ENCODE measurements at places on chromosomes 1 and 21. TPM values are rescaled to one million over a fixed set of nuclear protein-coding genes. Genes with fewer than 3 reads are reported as not detected.
A peak's percentile ranks its signal among the peaks of the same experiment; 100 is the strongest.

DNA sequence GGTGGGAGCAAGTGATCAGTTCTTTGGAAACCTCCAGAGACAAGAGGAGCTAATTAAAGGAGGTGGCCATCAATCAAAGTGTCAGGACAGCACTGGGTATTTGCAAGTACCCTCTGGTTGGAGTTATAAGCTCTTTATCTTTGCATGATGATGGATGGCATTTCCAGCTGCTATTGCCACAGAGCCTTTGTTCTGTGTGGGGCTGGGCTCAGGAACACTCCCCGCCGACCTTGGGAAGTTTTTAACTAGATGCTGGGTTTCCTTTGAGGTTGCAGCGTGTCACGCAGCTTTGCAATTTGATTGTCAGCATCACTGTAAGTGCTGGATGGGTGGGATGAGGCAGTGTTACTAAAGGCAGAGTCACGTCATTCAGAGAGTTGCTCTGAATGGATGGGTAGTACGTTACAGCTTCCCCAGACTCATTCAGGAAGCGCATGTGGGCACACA, 68.9 kb downstream of the CNIH3 start:
- no peak for DNase-seq

LSS gene
- 114 TPM for polyA plus RNA-seq

GRCh38 chr1:168736520-168736919, 7.5 kb upstream of the DPT start:
- DNase-seq = no peak

DNA sequence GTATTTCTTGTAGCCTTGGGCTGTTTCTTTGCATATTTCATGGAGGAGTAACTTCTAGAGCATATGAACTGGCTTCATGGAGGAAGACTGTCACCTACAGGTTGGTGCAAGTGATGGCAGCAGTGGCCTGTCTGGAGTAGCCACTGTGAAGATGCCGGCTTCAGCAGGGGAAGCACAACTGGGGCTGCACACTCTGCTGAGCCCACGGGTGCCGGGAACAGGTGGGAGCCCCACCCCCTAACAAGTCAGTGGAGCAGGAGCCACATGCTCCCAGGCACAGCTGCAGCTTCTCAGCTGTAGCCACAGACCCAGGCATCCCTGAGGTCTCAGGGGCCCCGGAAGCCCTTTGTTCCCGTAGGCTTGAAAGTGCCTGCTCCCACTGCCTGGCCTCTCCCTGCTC, 43.2 kb upstream of the C1orf185 start:
- peak; percentile 10 for DNase-seq
